Renal cortex interstitium (tissue), 15 donors: ENCODE measurements at places on chromosomes 1 and 21. TPM values are rescaled to one million over a fixed set of nuclear protein-coding genes. Genes with fewer than 3 reads are reported as not detected.

FMO3 gene
- polyA plus RNA-seq = 0.12 TPM

WNT9A gene
- 1.9 TPM for polyA plus RNA-seq

CRNN gene
- polyA plus RNA-seq = not detected

PGBD5 gene
- polyA plus RNA-seq = 7.8 TPM

PPFIA4 gene
- polyA plus RNA-seq = 8.5 TPM

FCRL6 gene
- polyA plus RNA-seq = 0.32 TPM

- DNase-seq = no peak
These were observed 82.6 kb upstream of the MAP10 start for GRCh38 chr1:232722626-232723025.

DNA sequence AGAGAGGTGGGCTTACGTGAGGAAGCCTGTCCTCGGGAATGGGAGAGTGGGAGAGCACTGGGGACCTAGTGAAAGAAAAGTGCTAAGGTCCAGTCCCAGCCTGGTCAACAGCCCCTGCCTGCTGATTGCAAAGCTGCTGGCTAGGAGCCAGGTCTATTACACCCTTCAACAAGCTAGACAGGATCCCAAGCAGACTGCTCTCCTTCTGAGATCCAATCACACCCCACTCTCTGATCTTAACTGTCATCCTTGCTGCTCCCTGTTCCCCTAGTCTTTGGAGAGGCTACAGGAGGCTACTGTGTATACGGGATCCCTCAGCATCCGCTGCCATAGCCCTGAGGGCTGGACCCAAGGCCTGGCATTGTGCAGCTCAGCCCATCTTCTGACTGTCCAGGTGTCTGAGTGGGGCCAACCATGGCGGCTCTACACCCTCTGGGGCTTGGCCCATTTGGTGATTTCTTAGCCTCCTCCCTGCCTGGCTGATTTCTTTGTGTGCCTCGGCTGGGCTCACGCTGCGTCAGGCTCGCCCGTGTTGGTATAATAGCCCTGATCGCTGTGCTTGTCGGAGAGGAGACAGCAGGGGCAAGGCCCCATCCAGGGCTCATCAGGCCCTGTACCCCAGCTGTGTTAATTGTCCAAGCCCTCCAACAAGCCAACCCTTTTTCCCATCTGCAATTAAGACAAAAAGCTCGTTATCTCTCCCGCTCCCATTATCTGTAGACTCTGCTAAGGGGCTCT is 43.9 kb downstream of the NAV1 start:
- no peak for DNase-seq

DNA sequence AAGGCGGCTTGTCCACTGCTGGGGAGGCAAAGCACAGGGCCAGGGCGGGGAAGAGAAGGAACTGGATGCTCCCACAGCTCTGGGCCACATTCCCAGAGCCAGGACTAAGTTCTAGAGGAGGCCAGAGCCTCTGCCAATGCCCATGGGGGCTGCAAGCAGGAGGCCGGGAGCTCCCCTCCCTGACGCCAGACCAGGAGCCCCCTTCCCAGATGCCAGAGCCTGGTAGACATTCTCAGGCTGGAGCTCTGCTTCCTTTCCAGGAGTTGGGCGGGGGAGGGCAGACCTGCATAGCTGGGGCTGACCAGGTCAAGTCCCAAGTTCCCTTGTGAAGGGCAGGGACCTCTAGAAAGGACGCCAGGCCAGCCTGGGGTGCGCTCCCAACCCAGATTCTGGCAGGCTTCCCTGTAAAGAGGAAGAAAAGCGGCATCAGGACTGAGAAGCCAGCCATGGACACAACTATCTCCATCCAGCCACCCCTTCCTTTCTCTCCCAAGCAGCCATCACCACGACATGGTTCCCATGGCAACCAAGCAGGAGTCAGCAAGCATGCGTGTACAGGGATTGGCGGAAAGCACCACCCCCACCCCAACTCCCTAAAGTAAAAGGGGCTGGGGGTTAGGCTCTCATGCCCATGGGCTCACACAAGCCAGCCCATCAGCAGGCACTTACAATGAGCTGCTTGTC is 13.4 kb downstream of the KIF21B start:
- no peak for DNase-seq

- no peak for DNase-seq
These were observed 8.0 kb downstream of the CORT start for GRCh38 chr1:10457875-10458274.

DNA sequence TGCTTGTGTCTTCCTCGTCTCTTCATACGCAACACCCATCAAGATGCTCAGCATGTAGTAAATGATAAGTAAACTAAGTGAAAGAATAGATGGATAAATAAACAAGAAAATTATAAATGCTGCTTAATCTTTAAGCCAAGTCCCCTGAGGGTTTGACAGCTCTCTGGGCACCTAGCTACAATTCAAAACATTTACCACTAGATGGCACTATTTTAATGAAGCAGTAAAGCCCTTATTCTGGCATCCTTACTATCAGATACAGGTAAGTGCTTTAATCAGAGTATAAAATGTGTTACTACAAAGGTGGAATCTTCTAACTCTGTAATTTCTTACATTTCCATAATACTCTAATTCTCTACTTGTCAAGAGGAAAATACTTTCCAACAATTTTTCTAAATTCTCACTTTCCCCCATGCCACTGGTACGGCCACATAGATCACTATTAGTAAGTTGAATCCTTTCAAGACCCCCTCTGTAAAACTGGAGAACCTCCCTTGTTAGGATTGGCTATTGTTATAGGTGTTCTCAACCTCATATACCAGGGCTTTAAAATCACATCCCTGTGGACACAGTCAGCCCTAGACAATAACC is 137.8 kb downstream of the BARHL2 start:
- DNase-seq = no peak

DNA sequence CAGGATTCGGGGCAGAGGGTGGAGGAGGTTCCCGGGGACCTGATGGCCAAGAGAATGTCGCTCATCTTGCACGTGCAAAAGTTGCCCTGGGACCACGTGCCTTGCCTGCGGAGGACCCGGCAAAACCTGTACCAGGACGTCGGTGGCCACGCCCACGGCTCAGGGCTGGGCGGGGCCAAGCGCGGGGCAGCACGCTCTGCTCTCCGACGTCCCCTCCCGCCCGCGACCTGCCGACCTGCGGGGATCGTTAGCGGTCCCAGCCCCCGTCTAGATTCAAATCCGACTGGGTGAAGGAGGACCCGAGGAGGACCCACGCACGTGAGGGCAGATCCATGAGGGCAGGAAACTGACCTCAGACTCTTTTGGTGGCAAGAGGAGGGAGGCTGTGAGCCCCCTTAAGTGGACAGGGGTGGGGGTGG is at the start of gene C1orf167:
Gene C1orf167, plus strand, starts transcription at position 206 of the 419 bp plus-strand sequence. CDS start 2,208 bp downstream, outside the sequence.
- DNase-seq = peak; percentile 15

- DNase-seq = no peak
These were observed 20.9 kb downstream of the URB1 start for GRCh38 chr21:32371913-32372314.

DNA sequence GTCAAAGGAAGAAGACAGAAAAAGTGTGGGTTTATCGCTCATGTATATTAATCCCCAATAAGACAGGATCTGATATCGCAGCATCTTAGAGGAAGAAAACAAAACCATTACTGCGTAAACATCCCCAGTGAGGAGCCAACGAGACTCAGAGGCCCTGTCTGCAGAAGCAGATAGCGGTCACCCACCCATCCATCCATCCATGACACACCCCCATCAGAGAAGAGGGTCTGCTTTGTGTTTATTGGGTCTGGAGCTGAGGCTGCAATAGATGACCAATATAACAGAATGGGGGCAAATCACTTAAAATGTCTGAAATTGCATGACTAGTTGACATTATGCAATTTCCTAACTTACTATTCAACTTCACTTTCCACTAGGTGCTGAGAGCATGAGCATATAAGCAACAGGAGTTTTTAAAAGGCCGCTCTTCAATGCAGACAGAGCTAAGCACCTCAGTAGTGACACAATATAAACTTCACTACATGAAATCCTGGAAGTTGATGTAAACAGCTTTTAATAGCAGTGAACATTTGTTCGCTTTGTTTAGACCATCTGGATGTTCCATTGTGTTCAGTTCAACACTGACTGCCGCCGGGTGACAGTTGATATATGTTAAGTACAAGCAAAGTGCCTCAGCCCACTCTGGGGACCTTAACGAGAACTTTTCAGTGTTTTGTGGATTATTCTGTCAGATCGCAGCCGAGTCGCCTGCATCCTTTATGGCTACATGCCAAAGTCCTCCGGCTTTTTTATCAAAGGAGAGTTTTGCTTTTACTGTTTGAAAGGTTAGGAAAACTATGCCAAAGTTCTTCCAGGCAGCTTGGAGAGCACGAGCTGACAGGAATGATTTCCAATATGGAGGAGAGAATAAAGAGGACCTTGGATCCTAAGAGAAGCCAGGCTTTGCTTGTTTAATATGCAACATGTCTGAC is 167.5 kb downstream of the ZNF281 start:
- DNase-seq = peak; percentile 41

DNA sequence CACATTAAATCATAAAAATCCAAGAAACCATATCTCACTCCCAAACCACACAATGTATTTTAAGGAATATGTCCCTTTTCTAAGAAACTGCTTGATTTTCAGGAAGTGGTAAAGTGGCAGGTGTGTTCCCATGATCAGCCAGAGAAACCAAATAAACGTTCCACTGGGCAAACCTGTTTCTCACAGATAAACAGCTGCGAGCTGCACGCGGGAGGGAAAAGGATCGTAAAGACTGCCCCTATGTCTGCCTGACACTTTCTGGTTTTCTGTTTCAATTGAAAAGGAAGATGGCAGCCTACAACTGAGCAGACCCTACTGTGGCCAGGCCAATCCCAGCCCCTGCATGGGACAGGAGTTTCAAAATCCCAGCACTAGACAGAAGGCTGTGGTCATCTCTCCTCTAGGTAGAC is 36.6 kb downstream of the HIVEP3 start:
- no peak for DNase-seq

DNA sequence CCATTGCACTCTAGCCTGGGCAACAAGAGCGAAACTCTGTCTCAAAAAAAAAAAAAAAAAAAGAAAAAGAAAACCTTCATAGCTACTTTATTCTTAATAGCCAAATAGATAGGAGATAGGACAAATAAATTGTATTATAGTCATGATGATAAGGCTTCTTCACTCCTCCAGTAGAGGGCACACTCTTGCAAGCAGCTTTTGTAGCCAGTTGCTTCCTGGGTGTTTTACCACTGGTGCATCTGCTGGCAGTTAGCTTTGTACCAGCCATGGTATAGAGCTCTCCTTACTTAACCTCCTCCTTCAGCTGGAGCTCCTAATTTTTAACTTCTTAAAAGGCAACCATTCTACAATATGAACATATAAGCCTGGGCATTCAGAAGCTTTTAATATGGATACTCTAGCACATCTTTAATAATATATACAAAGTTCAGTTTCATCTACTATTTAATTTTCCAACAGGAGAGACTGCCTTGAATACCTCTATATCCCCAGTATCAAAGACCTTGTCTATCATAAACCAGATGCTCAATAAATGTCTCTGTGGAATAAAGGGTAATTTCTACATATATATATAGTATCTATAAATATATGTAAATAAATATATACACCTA is 35.8 kb downstream of the EVI5 start:
- no peak for DNase-seq

- DNase-seq = no peak
These were observed 21.8 kb downstream of the RXRG start for GRCh38 chr1:165423136-165423535.

GRCh38 chr21:33541105-33541711 is 709 bp downstream of the GART start:
- DNase-seq = no peak

- no peak for DNase-seq
These were observed 24.5 kb upstream of the KIRREL1 start for GRCh38 chr1:157968946-157969345.

GRCh38 chr1:165354739-165355138 is 1.8 kb downstream of the LMX1A start:
- DNase-seq = no peak

- no peak for DNase-seq
These were observed 7.0 kb downstream of the ALDH4A1 start for GRCh38 chr1:18895317-18895716.

DNA sequence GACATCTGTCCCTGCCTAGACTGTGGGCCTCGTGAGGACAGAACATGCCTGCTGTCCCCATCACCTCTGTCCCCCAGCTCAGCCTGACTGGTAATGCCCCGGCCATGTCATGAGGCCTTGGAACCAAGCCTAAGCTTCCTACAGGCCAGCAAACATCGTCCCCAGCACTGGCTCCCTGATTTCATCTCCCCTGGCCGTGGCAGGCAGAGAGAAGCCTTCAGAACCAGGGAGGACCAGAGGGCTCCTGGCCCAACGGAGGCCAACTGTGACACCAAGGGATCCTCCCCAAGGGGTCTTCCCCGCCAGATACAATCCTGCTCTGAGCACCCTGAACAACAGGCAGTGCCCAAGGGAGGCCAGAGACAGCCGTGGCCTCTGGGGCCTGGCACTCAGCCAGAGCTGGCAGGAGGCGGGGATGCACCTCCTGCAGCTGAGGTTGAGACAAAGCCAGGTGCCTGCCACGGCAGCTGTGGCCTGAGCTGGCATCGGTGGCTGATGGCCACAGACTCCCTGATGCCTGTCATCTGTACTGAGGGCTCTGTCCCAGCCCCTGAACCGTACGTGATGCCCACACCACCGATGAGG is 9.9 kb upstream of the NPHP4 start:
- no peak for DNase-seq
